Left kidney (tissue), 8 donors: ENCODE measurements at places on chromosomes 16 and 17. TPM values are rescaled to one million over a fixed set of nuclear protein-coding genes. Genes with fewer than 3 reads are reported as not detected.

DNA sequence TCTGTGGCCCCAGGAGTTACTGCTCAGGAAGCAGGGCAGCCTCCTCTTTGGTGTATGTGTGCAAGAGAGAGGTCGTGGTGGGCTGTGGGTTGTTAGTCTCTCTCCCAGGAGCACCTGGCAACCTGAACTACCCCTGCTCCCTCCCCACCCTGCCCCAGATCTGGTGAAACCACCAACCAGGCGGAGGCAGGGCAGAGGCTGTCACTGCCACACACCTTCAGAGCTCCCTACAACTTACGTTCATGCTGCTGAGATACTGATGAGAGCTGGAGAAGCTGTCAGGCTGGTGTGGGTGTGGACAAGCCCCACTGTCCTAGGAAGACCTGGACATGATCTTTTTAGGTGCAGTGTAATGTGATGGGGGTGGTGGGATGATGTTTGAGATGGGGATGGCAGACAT, 24.3 kb downstream of the GOSR2 start:
- no peak for DNase-seq

Gene KRTAP9-4
- not detected for polyA plus RNA-seq

- DNase-seq, result no peak
Observed at GRCh38 chr16:8623634-8624033, 2.1 kb downstream of the METTL22 start.

- DNase-seq, result no peak
Observed at GRCh38 chr16:82197540-82198240, 27.7 kb upstream of the MPHOSPH6 start.

- no peak for DNase-seq
Observed at GRCh38 chr17:82424001-82424862, 5.8 kb upstream of the OGFOD3 start.

DNA sequence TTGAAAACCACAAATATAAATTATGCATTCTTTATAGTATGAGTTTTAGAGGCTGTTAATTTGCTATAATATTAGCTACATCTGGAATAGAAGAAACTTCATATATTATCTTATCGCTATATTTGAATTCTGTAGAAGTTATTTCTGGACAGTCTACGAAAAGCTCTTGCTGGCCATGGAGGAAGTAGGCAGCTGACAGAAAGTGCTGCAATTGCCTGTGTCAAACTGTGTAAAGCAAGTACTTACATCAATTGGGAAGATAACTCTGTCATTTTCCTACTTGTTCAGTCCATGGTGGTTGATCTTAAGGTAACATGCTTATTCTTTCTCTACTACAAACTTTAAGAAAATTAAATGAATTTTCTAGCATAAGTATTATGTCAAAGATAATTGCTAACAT, 96.8 kb downstream of the OMG start:
- no peak for DNase-seq

DNA sequence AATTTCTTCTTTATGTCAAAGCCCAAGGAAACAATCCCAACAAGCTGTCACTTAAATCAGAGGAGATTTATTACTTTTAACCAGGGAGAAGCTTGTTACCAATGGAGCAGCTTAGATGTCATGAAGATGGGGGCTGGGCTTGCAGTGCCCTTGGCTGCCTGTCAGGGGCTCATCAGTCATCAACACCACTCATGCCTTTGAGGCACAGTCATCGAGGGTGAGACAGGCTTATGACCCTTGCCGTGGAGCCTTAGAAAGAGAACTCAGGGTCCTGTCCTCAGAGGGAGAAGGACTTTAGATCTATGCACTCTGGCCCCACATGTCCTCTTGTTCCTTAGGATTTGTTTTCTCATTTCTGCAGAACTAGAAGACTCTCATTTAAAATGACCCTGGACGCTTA, 318.3 kb downstream of the CBLN1 start:
- no peak for DNase-seq

Gene SDR42E2
- 0.22 TPM for polyA plus RNA-seq

Gene FZD2
- polyA plus RNA-seq, result 25.8 TPM

GRCh38 chr17:37176723-37177122, 199.1 kb upstream of the C17orf78 start:
- no peak for DNase-seq

DNA sequence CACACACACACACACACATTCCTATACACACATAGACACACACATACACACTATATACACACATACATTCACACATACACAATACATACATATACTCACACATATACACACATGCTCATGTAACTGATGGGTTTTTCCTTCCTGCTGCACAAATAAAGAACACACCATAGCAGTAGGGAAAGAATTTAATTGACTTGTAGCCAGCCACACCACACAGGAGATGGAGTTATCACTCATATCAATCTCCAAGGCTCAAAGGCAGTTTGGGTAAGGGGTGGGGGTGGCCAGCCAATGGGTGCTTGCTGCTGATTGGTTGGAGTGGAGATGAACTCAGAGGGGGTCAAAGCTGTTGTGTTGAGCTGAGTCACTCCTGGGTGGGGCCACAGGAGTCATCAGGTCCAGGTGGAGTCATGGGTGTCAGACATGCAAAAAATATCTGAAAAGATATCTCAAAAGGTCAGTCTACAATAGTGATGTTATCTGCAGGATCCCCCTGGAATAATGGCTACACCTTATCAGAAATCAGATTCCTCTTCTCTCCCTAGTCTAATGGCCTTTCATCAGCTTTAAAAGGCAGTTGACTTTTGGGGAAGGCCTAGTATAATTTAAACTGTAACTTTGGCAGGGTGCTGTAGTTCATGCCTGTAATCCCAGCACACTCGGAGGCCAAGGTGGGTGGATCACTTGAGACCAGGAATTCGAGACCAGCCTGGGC, 46.1 kb downstream of the WSB1 start:
- no peak for DNase-seq

DNA sequence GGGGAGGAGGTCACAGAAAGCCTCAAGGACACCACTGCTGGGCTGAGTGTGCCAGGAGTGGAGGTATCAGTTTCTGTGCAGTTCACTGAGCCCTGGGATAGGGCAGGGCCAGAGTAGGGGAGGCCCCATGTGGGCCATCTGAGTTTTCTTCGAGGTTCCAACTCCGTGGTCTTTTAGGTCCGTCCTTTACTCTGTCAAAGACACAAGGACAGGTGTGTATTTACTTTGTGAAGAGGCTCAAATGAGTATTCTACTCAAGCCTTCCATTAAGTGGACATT, 59.5 kb downstream of the USP22 start:
- no peak for DNase-seq

- DNase-seq, result no peak
Observed at GRCh38 chr16:57701759-57702371, 7.3 kb downstream of the DRC7 start.

DNA sequence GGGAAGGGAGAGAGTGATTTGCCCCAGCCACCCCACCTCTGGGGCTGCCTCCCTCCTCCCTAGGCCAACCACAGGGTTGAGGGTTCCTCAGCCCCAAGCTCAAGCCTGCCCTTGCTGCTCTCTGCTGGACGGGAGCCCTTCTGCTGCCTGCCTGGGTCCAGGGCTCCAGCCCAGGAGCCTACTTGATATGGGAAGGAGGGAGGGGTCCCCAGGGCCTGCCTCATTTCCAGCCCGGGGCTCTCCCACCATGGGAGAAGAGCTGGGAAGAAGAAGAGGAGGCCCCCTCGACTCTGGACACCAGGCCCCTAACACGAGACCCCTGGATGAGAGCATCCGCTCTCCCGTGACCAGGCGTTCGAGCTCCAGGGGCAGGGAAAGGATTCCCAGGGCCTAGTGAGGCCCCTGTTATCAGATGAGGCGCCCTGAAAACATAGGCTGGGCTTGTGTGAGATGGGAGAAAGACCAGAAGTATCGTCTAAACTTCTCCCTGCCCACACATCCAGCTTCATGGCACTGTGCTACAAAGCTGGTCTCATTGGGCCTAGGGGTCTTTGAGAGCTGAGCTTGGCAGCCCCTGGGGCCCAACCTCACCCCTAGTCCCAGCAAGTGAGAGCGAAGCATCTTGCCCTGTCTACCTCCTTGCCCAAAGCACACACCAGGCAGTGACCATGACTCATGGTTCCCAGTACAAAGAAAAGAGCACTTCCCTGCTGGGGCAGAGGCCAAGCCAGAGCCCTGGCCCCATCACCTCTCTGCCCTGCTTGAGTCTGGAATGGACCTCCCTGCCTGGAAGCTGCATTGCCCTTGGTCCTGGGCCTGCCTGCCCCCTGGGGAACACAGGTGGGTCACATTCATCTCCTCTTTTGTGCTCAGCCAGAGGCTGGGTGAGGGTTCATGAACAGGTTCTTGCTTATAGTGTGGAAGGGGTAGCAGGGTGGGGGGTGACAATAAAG, 987 bp downstream of the SLC16A5 start:
- DNase-seq, result no peak

DNA sequence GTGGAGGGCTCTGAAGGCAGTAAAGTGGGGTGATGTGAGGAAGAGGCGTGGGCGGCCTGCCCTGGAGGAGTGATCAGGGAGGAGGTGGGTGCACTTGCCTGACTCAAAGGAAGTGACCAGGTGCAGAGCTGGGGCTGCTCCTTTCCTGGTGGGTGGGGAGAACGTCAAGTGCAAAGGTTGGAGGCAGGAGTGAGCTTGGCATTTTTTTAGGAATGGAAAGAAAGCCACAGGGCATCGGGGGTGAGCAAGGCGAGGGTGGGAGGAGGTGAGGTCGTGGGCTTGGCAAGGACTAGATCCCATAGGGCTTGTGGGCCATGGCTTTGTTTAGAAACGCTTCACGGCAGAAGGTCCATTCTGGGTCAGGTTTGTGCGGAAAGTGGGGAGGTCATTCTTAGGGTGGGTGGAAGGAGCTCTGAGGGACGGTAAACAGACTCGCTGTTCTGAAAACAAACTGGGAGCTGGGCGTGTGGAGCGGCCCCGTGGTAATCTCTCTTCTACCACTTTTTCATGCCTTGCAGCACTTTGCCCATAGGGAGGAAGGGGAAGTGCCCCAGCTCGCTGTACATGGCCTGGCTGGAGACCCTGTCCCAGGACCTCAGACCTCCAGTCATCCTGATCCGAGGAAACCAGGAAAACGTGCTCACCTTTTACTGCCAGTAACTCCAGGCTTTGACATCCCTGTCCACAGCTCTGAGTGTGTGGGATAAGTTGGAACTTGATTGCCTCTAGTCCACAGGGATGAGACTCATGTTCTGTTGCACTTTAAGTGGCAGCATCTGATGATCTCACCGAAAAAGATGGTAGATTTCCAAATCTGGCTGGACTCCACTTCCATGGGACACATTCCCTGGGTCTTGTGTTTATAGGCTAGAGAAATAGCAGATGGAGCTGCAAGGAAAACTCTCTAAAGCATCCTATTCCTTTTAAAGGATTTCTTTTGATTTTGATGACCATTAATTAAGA, 18.9 kb upstream of the HERPUD1 start:
- no peak for DNase-seq

- DNase-seq, result no peak
Observed at GRCh38 chr16:17491140-17491662, 20.4 kb upstream of the XYLT1 start.

DNA sequence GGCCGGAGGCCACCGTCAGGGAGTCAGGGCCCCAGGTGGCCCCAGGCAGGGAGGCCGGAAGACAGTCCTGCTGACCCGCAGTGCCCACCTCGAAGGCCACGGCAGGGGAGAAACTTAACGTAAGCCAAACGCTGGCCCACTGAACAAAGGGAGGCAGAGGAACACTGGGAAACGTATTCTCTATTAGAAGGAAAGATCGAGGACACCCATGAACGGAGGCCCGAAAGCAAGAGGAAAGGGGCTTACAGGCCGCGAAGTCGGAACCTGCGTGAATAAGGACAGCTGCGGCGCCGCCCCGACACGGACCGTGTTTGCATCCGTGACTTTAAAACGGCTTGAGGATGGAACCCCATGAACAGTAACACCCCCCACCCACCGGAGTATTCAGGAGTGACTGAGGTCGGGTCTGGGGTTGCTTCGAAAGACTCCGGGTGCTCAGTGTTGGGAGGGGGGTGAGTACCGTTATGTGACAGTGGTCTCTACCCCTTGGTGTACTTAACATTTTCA, 102.4 kb upstream of the METRNL start:
- DNase-seq, result no peak

DNA sequence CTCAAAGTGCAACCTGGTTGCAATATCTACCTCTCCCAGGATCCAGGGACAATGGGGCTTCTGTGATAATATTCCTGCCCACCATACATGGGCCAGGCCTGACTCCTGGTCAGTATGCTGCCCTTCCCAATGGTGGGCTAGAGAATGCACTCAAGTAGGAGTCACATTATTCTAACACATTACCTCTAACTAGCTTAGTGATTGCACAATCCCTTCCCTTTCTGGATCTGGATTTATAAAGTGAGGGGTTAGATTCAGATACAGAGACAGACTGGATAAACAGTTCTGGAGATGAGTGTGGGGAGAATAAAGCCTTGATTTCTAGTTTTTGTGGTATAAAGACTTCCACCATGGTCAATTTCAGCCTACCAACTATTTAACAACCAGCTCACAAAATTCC, 33.0 kb downstream of the LYRM1 start:
- DNase-seq, result no peak

GRCh38 chr16:76988526-76988925, 202.5 kb upstream of the MON1B start:
- DNase-seq, result no peak

Gene HBM
- polyA plus RNA-seq, result 1.8 TPM

- DNase-seq, result no peak
Observed at GRCh38 chr16:74499114-74499513, 77.8 kb upstream of the CLEC18B start.

Gene USP43
- polyA plus RNA-seq, result 8.0 TPM

DNA sequence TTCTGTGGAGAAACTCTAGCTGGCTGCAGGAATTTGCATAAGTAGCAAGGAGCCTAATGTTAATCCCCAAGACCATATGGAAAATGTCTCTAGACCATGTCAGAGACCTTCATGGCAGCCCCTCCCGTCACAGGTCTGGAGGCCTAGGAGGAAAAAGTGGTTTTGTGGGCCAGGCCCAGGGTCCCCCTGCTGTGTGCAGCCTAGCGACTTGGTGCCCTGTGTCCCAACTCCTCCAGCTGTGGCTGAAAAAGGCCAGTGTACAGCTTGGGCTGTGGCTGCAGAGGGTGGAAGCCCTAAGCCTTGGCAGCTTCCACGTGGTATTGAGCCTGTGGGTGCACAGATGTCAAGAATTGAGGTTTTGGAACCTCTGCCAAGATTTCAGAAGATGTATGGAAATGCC, 306.9 kb upstream of the CA10 start:
- no peak for DNase-seq

- DNase-seq, result no peak
Observed at GRCh38 chr17:78132767-78133178, 2.2 kb downstream of the TMC8 start.

DNA sequence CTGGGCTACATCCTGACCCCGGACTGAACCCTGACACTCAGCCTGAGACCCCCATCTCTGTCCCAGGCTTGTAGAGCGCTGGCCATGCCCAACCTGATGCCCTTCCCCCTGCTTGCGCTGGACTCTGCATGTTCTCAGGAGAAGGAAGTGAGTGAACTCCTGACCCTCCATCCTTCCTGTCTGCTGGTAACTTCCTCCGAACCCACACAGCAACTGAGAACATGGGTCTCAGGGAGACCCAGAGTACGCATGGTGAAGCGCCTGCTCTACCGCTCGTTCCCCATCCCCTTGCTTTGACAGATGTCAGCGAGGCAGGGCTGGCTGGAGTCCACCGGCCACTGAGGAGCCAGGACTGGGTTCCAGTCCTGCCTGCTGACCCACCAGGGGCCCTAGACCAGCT, 6.1 kb downstream of the CAMKK1 start:
- DNase-seq, result no peak

GRCh38 chr16:73891129-73891542, 405.5 kb upstream of the PSMD7 start:
- DNase-seq, result no peak

Gene VAT1L
- 4.7 TPM for polyA plus RNA-seq
